ENCODE measurements at places on chromosomes 11 and 22.
A peak's percentile ranks its signal among the peaks of the same experiment; 100 is the strongest.

GRCh38 chr11:41532413-41532812 lies 73.0 kb upstream of the LRRC4C start:
- DNase-seq = no peak

GRCh38 chr11:12270215-12270797 lies 107.1 kb upstream of the PARVA start:
- no peak for DNase-seq

DNA sequence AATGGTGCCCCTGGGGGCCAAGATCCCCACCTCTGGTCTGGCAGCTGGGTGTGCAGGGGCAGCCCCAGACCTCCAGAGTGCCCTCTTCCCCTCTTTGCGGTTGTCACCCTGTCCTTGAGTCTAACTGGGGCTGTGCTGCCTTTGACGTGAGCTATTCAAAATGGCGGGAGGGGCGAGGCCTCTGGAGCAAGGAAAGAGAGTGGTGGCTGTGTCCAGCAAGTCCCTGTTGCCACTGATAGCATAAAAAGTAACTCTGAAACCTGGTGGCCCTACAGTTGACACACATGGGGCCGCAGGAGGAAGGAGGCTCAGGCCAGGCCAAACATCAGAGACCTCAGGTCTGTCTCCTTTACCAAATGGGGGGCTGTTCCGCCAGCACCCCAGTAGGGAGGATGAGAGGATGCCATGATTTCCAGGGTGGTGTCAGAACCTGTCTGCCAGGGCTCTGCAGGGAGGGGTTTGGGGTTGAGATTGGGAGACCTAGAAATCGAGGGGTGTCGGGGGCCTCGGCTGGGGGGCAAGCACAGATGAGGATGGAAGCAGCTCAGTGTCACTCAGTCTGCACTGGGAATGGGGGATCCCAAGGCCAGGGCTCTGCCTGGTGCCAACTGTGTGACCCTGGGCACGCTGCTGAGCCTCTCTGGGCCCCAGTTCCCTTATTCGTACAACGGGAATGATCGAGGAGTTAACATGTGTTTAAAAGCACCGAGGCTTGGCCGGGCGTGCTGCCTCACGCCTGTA lies 49.2 kb upstream of the KCNQ1OT1 start:
- no peak for DNase-seq

DNA sequence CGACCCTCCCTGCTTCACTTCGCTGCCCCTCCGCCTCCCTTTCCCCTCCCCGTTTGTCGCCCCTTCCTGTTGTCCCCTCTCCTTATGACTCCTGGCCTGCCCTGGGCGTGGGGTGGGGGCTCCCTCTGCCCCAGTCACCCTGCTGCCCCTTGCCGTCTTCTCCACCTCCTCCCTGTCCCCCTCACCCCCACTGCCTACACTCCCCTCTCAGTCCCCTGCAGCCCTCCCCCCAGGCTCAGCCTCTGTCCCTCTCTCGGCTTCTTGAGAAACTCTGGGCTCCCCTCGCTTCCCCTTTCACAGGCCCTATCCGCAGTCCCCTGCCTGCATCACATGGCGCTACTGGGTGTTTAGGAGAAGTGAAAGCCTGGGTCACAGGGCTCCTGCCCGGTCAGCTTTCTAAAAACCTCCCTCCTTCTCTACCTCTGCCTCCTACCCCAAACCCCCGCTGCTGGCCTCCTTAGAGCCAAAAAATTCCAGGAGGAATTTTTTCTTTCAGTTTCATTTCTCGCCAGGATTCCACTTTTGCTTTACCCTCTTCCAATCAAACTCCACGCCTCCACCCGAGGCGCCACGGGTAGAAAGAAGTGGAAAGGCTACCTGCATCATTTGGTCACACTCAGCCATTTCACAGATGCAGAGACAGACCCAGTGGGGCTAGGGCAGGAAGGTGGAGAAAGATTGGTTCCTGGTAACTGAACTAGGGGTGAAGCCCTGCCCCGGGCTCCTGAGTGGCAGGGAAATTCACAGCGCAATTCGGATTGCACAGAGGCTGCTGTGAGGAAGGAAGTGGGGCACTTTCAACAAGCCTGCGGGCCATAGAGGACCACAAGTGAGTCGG lies at the start of gene SLC15A3:
TSS of gene SLC15A3 (minus strand) at position 273 of the 838 bp plus-strand sequence. CDS start 625 bp downstream, outside the sequence.
- DNase-seq = peak; percentile 72

GRCh38 chr11:9065607-9066432 lies 25.6 kb downstream of the SCUBE2 start:
- DNase-seq = no peak

DNA sequence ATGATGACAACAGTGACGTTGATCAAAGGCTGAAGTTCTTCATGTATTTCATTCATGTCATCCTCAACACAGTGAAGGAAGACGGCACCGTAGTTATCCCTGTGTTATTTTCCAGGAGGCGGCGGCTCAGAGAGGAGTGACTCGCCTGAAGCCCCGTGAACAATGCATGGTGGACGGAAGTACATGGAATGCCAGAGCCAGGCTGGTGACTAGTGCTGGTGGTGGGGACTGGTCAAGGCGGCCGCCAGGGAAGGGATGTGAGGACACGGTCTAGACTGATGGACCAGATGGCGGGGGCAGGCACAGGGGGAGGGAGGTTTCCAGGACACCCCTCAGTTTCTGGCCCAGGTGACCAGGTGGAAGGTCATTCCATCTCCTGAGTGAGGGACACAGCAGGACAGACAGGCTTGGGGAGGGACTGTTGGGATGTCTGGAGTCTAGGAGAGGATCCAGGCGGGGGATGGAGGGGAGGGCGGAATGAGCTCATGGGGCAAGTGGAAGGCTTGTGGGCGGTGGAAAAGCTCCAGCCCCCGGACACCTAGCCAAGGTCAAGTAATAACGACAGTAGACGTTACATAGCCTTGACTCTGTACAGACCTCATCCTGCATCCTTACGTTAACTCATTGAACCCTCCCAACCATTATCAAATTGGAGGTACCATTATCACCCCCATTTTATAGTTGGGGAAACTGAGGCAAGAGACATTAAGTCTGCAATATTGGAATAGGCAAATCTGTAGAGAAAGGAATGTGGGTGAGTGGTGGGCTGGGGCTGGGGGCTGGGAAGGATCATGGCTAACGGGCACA lies 16.0 kb upstream of the PICK1 start:
- DNase-seq = peak; percentile 23

DNA sequence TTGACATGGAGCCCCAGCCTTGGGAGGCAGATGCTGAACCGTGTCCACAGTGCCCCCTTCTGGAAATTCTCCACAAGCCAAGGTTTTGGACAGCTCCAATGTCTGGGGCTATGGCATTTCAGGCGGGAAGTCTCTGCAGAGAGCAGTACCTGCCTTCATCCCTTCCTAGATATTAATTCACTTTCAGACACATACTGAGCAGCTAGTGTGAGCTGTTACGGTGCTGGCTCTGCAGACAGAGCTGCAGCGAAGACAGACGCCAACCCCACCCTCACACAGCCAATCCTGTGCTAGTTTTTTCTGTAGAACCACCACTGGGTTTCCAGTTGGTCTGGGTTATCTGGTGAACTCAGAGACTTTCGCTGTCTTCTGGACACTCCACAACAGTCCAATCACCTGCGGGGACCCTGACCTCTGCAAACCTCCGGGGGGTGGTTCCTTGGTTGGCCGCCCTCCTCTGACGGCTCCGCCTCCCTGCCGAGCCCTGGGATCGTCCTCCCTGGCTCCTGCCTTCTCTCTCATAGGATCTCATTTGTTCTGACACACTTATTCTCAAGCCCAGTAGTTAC lies 9.1 kb downstream of the LMF2 start:
- DNase-seq = peak; percentile 69

GRCh38 chr22:49845666-49846459 lies 7.8 kb upstream of the ZBED4 start:
- DNase-seq = no peak

GRCh38 chr11:106242718-106243415 lies 165.4 kb downstream of the AASDHPPT start:
- DNase-seq = no peak

DNA sequence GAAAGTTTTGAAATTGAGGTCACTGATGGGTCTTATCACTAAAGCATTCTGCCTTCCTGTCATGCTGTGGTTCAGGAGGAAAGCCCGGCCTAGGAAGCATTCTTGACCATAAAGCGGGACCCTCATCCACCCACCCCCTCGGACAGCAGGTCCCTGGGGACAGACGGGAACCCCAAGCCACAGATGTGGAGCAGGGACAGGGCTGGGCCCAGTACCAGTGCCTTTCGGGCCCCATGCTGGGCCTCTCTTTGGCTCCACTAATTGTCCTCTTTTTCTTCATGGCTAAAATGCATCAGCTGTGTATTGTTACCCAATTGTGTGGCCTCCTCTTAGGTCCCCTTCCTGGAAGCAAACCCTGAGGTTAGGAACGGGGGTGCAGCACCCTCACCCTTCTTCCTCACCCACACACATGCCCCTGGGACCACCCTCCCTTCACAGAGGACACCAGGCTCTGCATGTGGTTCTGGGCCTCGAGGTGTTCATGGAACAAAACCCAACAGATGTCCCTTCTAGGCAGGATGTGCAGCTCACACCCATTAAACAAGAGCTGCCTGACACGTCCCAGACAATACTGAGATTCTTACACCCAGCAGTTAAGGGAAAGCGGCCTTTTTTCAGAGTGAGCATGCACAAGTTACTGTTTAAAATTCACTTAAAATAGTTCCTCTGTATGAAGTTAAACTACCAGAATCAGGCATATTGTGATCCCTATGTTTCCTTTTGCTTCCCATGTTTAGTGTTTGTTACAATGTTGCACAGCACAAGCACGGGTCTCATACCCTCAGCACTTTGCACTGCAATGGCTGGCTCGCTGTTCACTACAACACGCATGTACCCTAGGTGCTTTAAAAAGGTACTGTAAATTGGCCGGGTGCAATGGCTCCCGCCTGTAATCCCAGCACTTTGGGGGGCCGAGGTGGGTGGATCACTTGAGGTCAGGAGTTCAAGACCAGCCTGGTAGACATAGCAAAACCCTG lies 807.6 kb downstream of the BRD1 start:
- DNase-seq = no peak

DNA sequence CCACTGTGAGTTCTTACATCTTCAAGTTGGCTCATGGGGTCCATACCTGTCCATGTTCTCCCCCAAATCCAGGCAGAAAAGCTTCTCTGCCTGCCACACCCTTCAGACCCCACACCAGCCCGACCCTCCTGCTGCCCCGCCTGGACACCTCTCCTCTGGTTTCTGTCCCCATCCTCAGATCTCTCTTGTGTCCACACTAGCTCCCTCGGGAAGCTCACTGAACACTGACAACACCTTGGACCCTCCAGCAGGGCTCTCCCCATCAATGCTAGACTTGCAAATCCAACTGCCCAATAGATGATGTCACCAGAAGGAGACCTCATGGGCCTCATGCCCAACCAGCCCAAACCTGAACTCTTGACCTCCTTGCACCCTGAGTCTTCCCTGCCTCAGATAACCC lies 2.9 kb downstream of the SCARF2 start:
- DNase-seq = no peak

GRCh38 chr11:108654994-108655631 lies 9.8 kb upstream of the DDX10 start:
- peak; percentile 60 for DNase-seq

GRCh38 chr11:102676084-102676483 lies 29.5 kb downstream of the MMP27 start:
- no peak for DNase-seq

- no peak for DNase-seq
Observed at GRCh38 chr22:42280836-42281235, 10.4 kb upstream of the TCF20 start.

DNA sequence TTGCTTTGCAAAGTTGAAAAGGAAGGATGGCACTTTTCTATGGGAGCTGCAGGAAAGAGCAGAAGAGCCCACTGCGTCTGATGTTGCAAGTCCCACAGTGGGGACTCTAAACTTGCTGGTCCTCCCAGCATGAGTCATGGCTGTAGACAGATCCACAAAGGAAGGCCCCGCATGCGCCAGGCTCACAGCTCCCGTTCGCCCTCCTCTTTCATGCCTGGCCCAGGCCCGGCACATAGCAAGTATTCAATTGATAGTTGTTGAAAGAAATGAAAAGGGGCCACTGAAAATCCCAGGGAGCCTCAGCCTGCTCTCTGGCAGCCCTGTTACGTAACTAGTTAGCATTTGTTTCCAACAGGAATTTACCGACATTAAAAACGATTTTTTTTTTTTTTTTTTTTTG lies 18.9 kb downstream of the AP1B1 start:
- peak; percentile 65 for DNase-seq

GRCh38 chr11:12502046-12502445 lies 124.7 kb downstream of the PARVA start:
- peak; percentile 37 for DNase-seq

DNA sequence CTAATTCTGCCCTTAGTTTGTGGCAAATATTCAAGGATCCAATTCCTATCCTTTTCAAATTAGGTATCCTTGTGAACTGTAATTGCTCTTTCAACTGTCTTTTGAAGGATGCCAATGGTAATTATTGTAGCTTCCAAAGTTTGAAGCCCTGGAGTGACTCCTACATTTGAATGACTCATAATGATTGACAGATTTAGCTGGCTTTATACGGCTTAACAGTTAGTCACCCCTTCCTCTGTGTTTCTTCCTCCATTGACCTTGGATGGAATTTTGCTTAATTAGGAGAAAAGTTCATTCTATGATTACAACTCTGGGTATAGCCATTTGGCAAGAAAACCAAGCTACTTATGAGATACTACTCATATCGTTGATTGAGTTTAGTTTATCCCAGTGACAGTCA lies 639.3 kb upstream of the KIRREL3 start:
- peak; percentile 3 for DNase-seq

DNA sequence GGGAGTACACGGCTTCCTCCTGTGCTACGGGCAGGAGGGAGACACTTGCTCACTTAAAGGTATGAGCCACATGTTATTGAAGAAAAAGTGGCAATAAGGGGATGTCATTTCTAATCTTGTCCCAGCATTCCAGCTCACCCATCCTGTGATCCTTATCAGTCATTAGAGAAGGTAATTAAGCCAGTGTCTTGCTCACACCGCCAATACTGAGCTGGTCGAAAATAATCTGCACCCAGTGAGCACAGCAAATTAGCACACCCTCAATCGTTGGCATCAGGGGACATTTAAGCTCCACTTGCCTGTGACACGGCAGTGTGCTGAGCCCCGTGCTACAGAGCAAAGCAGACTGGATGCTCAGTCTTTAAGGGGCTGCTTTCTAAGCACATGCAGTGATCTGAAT lies 510.7 kb downstream of the OPCML start:
- no peak for DNase-seq

DNA sequence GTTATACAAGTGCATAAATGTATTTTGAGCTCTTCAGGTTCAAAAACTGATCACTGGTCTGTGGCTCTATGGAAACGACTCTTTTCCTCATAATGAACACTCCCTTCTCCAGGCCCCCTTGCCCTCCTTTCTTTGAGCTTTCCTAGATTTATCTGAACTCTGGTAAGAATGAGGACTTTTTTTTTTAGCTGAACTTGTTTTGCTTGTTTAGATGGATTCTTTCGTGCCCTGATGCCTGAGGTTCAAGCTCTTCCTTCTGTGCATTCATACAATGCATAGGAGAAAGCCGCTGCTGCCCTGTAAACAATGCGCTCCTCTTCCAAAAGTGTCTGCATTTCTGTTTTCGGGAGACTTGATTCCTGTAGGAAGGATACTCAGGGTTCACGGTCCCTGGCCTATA lies 205.1 kb downstream of the TENM4 start:
- no peak for DNase-seq

GRCh38 chr11:12811861-12812260 lies 137.6 kb downstream of the TEAD1 start:
- no peak for DNase-seq

GRCh38 chr22:49897015-49897684 lies 21.1 kb downstream of the ALG12 start:
- no peak for DNase-seq

Data from EL (cell line).